Motor neuron (in vitro differentiated cells): ENCODE measurements at places on chromosomes 2 and 18. TPM values are rescaled to one million over a fixed set of nuclear protein-coding genes. Genes with fewer than 3 reads are reported as not detected.

Gene PPIG
- 42.6 and 52.9 TPM in 2 replicates for total RNA-seq

Gene ALPG
- 0.46 TPM in 1 of 2 replicates, not detected in the other for total RNA-seq

Gene ZBTB7C
- total RNA-seq: 9.9 and 10.8 TPM in 2 replicates

Gene CHRND
- 0.21 and 0.23 TPM in 2 replicates for total RNA-seq

Gene EFR3B
- total RNA-seq: 18.5 and 26.0 TPM in 2 replicates

Gene TSPYL6
- 0.22 and 0.56 TPM in 2 replicates for total RNA-seq

Gene MERTK
- total RNA-seq: 2.3 and 2.4 TPM in 2 replicates

Gene SERPINB5
- total RNA-seq: not detected in 2 replicates

Gene UCN
- 1.2 and 1.6 TPM in 2 replicates for total RNA-seq

Gene FOXD4L1
- 0.29 and 0.37 TPM in 2 replicates for total RNA-seq

Gene ADAM17
- 30.8 and 34.3 TPM in 2 replicates for total RNA-seq

Gene HS1BP3
- 11.6 and 15.5 TPM in 2 replicates for total RNA-seq

Gene LBX2
- 1.1 and 1.4 TPM in 2 replicates for total RNA-seq

Gene ASB1
- 17.9 and 20.2 TPM in 2 replicates for total RNA-seq

Gene MMADHC
- 114 and 117 TPM in 2 replicates for total RNA-seq

Gene ADGRF3
- 0.54 and 1.4 TPM in 2 replicates for total RNA-seq

Gene C2orf66
- total RNA-seq: 0.27 and 0.56 TPM in 2 replicates

Gene AKAIN1
- 1.3 TPM in 1 of 2 replicates, not detected in the other for total RNA-seq

GRCh38 chr18:55466789-55467188 lies 121.2 kb downstream of the TCF4 start:
- no peak for ATAC-seq

DNA sequence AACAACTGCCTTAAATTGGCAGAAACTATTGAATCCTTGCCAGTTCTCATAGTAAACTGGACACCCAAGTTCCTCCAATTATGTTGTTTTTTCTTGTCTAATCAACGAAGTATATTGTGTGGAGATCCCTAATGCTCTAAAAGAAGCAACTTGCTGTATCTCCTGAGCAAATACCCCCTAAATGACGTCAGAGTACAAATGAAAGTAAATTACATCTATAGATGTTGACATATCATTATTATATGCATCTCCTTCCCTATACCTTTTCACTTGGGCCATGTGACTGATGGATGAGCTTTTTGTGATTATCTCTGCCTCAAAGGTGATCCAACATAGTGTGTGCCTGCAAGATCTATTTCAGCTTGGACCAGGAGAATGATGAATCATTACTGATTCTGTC lies 159.4 kb downstream of the CCDC148 start:
- ATAC-seq: no peak

- ATAC-seq: no peak
These were observed 32.5 kb downstream of the BMPR2 start for GRCh38 chr2:202408546-202409140.

DNA sequence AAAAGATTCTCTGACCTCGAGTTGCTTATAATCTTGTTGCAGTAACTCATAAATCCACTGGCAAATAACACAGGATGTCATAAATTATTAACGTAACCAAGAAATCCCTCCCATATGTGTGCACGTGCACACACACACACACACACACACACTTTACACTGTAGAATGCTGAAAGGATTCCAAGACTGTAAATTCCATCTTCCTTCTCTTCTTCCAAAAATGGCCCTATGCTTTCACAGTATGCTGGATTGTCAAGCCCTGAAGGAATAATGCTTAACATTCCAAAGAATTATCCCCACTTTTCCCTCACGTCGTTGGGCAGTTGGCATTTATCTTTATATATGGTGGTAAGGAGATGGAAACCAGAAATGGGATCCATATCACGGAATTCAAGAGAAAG lies 117.5 kb upstream of the CRIM1 start:
- ATAC-seq: no peak

DNA sequence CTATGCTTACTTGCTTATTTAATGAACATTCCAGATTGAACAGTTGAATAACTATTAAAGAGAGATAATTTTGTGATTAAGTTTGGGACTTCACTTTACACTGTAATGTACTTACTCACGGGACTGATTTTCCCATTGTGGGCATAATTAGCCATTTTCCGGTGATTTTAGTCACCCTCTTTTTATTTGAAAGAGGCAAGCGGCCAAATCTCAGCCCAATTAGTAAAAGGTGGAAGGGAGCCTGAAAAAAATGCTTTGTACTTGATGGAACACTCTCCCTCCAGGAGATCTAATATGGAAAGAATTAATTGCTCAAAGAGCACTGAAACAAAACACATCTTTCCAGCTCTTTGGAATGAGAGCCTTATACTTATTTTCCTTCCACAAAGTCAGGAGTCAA lies 50.2 kb downstream of the CALCRL start:
- no peak for ATAC-seq

- ATAC-seq: no peak
These were observed 74.3 kb upstream of the CCDC150 start for GRCh38 chr2:196565106-196565765.

GRCh38 chr2:31053929-31054782 lies 84.1 kb downstream of the GALNT14 start:
- peak; percentile 14 for ATAC-seq

GRCh38 chr2:154694881-154695280 lies 3.6 kb upstream of the KCNJ3 start:
- ATAC-seq: no peak

- ATAC-seq: no peak
These were observed 76.0 kb upstream of the ASB18 start for GRCh38 chr2:236340251-236340650.

GRCh38 chr2:3076848-3077642 lies 300.6 kb downstream of the EIPR1 start:
- peak; percentile 82 for ATAC-seq

- ATAC-seq: no peak
These were observed 1280.3 kb upstream of the TMEFF2 start for GRCh38 chr2:193475038-193475437.

DNA sequence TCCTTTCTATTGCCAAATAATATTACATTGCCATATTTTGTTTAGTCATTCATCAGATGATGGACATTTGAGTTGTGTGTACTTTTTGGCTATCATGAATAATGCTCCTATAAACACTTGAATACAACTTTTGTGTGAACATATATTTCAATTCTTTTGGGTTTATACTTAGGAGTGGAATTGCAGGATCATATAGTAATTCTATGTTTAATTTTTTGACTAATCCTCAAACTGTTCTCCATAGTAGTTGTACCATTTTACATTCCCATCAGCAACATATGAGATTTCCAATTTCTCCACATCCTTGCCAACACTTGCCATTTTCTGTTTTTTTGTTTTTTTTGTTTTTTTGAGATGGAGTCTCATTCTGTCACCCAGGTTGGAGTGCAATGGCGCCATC lies 87.2 kb downstream of the B3GNT2 start:
- no peak for ATAC-seq

DNA sequence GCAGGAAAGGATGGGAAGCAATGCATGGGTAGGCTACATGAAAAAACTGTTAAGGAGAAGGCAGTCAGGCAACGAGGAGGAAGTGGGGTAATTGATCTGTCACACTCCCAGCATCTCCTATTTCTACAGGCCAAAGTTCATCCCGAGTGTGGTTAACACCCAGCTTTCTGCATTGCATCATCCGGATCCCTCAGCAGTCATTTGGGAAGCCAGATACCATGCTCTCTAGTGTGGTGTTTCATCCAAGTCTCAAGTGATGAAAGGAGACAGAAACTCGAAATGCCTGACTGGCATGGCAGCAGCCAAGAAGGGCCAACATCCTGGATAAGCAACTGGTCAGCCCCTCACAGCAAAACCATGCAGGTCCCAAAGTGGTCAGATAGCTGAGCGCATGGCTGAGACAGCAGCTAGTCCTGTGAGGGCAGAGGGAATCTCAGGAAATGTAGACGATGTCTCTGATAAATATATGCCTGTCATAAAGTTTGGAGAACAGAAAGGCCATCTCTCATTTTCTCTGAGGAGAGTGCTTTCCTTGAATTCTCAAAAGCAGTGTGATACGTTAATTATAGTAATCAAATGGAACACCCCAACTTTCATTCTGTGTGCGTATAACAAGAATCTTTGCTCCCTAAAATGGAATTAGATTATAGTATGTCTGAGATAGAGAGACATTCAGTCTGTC lies 24.8 kb upstream of the HNRNPA3 start:
- ATAC-seq: peak; percentile 37

DNA sequence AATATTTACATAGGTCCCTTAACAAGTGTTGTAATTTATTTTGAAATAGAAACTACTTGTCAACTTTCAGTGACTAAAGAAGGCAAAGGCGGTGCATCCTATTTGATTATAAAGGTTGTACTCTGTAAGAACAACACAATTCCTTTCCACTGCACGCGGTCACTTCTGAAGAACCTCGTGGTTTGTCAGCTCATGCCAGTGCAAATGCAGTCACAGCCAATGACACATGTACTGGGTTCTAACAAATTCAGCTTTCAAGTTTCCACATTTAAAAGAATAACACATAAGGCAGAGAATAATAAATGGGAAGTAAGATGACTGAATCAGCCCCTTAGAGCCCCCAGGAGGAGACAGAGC lies 39.7 kb downstream of the CYB5A start:
- no peak for ATAC-seq

DNA sequence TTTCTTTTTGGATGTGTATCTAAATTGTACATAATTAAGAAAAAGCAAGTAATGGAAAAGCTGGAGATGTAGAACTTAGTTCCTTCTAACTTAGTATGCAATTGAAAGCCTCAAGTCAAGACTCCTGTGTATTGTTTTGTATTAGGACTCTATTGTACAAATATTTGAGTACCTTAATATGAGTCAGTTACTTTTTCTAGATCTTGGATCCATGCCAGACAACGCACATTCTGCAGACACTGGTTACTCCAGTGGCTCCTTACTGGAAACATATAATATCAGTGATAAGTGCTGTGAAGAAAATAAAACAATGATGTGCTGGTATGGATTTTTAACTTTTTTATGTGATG lies 1.5 kb downstream of the SLC39A10 start:
- ATAC-seq: no peak

DNA sequence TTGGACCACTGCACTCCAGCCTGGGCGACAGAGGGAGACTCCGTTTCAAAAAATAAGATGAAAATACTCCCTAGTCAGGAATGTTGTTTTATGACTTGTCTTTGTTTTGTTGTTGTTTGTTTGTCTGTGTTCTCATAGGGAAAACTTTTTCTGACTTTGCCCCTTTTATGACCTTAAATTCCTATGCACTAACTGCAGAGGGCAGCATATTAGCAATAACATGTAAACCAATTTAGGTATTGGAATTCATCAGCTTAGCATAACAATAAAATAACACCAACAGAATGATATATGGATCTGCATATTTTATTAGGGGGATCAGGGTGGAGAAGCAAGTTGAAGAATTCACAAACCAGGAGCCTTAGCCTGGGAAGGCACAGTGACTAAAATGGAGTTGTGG lies 631.5 kb downstream of the SUCLG1 start:
- ATAC-seq: peak; percentile 49

DNA sequence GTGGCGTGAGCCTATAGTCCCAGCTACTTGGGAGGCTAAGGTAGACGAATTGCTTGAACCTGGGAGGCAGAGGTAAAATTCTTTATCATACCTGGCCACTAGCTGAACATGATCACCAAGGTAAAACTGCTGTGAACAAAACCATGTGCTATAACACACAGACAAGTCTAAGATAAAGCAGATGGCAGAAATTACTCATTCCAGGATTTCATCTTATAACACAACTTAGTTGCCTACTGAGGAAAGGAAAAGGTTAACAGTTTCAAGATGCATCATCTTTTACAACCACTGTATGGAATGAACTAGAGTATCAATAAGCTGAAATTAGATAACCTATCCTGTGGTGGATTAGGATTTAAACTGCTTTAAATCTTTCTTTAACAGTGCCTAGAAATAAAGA lies 8.3 kb downstream of the ARL5A start:
- ATAC-seq: no peak

DNA sequence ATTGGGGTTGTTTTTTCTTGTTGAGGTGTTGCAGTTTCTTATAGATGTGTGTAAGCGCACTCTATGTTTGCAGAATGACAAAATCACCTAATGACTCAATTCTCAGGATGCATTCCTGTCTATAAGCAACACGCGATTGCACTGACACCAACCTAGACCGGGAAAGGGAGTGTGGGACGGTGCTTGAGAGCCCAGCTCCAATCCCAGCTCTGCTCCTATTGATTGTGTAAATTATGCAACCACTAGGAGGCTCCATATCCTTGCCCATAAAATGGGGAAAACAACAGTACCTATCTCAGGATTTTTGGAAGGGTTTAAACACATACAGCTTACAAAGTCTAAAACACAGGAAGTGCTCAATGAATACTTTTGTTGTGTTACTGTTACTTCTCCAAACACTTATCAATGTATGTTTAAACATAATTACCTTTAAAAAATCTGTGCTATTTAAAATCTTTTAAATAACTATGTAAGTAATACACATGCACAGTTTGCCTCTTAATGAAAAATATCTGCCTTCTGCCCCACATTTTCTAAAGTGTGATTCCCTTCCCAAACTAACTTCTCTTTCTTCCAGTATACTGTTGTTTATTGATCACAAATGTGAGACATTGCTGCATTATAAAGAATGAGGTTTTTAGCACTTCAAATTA lies 132.5 kb downstream of the SPHKAP start:
- ATAC-seq: peak; percentile 52

- no peak for ATAC-seq
These were observed 710.3 kb upstream of the SOX11 start for GRCh38 chr2:4981802-4982409.

DNA sequence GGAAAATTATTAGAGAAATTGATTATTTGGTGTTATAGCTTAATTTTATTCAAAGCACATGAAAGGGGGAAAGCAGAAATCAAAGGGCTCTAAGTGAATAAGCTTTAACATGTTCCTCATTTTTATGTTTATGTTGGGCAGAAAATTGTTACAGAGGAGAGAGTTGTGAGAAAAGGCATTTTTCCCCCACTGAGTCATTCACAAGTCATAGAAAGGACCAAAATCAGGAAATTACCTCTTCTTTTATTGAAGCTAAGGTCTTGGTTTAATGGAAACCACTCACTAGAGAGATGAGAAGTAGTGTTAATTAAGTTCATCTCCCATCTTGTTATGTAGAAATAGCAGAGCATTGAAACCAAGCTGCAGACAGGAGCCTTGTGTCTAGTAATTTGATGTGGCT lies 175.3 kb upstream of the THUMPD2 start:
- no peak for ATAC-seq

- no peak for ATAC-seq
These were observed 34.1 kb upstream of the ARHGAP25 start for GRCh38 chr2:68700560-68700959.

- ATAC-seq: no peak
These were observed 51.5 kb downstream of the CYP26B1 start for GRCh38 chr2:72096181-72096580.

DNA sequence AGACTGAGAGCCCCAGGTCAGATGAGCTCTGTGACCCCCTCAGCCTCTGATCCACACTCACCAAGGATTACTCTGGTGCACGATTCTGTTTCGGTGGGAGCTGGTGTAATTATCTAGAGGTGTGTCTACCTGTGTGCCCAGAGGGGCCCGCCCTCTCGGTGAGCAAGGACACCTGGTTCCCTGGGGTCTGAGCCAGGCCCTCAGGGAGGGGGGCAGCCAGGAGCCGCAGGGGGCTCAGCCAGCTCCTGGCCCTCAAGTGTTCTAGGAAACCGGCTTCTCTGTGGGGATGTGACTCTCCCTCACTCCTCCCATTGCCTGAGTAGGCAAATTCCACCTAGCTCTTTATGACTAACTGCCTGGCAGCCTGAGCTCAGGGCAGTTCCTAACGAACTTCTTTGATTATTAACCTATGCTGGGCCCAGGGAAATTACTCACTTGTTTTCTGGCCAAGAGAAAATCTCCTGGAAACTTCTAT lies 17.4 kb downstream of the AGAP1 start:
- peak; percentile 22 for ATAC-seq
